HFFc6 (cell line): ENCODE measurements at places on chromosomes 11 and 22.

- no peak for DNase-seq
These were observed 150.6 kb downstream of the CEP164 start for GRCh38 chr11:117478126-117478860.

GRCh38 chr11:33825854-33826560, 51.7 kb upstream of the FBXO3 start:
- DNase-seq: no peak

DNA sequence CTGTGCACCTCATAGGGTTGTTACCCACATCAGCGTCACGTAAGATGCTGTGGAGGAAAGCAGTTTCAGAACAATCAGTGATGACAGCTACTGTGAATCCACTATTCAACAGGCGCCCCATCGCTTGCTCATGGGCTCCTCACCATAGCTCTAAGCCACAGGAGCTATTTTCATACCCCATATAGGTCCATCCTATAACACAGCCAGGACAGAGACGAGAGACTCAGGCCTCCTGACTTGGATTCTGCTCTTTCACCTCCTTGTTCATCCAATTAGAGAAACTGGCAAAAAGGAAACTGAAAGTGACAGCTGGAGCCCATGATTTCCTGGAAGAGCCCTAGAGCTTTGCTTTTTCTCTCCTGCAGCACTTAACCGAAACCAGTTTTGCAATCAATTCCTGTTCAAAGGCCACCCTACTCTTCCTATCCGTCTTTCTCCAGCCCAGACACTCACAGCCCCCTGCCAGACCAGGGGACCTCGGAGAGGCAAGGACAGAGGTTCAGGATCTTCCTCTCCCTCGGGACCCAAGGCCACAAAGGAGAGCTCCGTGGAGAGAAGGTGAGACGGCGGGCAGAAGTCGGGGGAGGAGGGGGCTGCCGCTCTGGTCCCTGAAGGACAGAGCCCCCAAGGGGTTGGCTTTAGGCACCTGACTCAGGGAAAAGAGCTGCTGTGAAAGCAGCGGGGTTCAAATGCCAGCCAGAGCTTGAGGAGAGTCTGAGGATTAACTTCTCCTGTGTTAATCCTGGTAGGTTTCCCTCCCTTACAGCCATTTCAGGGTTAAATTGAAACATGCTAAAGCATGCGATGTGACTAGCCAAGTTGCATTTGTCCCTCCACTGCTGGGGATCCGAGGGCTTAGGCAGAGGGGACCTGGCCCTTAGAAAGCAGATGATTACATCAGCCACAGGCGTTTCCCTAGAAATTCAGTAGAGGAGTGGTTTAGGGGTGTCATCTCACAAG, at the start of gene APOL6:
APOL6 (plus strand) TSS at position 381 of the 960 bp plus-strand sequence. CDS start 7,980 bp downstream, outside the sequence.
- peak; percentile 58 for DNase-seq

GRCh38 chr11:32939046-32939445, 46.4 kb downstream of the QSER1 start:
- no peak for DNase-seq

- no peak for DNase-seq
These were observed 210.3 kb downstream of the DDX10 start for GRCh38 chr11:108875134-108875533.

- DNase-seq: no peak
These were observed 16.2 kb upstream of the ARHGAP20 start for GRCh38 chr11:110728476-110728875.

DNA sequence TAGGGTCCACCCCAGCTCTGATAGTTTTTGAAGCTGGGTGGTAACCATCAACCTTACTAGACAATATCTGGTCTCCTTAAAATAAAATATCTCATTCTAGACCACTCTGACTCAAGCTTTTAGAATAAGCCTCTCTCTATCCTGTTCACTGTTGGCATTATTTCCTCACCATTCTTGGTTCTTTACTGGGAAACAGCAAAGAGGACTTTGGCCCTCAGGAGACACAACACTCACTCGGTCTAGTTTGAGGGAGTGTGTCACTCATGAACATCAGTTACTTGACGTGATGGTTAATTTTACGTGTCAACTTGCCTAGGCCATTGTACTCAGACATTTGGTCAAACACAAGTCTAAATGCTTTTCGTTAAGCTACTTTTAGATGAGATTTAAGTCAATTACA, 110.6 kb downstream of the FAM76B start:
- no peak for DNase-seq

DNA sequence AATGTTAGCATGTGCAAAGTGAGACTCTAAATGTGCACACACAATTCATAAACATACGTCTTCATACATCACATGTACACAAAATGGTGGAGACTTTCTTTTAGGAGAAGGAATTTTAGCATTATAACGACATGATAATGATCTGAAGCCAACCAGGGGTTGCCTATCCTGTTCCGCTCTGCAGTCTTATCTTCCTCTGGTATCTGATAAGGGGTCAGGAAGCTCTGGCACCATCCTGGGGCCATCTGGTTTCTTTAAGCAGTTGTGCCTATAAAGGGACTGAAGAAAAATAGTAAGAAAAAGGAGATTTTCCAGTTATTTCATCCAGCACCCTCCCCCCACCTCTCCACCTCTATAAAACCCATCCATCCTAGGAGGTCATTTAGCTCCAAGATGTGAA, 5.8 kb upstream of the NUP50 start:
- DNase-seq: no peak

DNA sequence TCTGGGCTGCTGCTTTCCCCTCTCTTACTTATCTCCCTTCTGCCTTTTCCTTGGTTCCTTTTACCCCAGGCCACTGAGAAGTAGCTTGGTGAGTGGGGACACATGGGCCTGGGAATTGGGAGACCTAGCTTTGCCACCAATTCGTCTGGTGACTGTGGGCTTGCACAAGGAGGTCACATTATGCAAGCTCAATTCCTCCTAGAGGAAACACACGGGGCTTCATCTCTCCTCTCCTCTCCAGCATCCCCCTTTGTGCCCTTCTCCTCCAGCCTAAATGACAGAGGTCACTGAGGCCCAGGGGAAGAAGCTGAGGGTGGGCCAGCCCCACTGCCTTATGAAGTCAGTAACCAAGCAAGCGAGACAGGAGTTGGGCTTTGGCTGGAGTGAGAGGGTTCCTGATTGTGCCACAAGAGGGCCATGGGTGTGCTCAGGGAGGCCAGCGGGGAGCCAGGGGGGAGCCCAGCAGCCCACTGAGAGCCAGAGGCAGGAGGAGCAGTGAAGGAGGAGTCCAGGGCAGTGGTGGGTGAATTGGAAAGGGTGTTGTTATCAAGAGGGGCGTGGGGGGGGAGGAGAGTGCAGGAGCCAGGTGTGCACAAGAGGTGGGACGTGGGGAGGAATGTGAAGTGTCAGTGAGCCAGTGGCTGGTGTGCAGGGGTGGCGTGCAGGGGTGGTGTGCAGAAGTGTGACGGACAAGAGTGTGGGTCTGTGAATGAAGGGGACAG, 2.0 kb downstream of the CLCF1 start:
- peak; percentile 59 for DNase-seq

DNA sequence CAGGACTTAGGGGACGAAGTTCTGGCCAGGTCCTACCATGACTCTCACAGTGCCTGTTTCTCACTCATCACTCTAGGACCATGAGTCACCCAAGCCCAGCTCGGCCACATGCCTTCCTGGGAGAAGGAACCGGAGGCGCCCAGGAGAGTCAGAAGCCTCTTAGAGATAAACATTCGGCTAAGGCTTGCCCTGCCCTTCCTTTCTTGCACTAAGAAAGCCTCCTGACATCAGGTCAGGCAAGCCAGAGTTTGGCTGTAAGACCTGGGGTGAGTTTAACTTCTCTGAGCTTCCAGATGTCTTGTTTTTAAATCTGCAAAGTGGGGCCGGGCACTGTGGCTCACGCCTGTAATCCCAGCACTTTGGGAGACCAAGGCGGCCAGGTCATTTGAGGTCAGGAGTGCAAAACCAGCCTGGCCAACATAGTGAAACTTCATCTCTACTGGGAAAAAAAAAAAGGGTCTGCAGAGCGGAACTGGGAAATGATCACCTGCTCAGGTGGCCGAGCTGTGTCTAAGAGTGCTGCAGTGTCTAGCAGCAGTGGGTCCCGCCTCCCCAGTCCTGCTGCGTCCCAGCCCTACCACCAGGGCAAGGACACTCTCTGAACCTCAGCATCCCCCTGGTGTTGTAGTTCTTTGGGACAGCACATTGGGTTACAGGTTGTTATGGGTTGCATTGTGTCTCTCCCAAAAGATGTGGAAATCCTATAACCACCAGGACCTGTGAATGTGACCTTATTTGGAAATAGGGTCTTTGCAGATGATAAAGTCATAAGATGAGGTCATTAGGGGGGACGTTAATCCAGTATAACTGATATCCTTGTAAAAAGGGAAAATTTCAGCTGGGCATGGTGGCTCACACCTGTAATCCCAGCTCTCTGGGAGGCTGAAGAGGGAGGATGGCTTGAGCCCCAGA, 1.8 kb upstream of the CARS1 start:
- peak; percentile 88 for DNase-seq

DNA sequence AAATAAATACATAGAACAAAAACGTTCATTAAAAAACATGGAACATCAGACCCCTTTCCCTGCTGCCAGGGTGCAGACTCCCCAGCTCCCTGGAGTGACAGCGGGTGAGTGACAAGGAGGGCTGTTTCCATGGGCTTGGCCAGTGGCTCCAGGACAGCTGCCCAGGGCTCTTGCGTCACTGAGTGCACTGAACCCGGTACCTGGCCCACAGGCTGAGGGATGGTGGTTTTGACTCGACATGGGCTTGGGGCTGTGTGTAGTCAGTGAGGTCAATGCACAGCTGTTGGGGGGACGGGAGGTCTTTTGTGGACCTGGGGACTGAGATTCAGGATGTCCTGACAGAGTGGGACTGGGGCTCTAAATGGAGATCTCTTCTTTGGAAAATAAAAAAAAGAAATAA, 142.1 kb upstream of the B3GAT1 start:
- no peak for DNase-seq

DNA sequence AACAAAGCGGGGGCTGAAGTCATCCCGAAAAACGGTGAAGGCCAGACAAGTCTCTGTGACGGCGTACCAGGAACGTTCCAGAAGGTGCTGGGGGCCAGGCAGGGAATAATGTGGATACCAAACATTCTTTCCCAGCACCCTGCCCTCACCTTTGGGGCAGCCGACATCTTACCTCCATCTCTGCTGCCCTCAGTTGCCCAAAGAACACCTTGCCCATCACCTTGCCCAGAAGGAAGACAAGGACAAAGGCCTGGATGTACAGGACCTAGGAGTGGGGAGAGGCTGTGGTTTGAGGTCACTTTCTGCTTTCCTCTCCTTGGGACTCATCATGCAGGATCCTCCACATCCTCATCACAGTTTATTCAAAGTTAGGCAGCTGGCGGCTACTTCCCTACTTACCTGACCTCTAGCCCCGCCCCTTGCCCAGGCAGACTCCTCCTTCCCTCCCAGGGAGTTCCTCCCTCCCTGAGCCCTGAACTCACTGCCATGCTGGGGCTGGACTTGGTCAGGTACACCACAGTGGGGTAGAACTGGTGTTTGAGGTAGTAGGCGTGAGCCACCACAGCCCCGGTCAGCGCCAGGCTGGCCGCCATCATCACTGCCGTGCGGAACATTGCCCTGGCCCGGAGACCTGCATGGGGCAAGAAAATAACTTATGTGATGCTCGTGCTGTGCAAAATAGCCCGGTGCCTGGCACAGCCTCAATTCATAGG, 1.2 kb downstream of the SYVN1 start:
- no peak for DNase-seq

DNA sequence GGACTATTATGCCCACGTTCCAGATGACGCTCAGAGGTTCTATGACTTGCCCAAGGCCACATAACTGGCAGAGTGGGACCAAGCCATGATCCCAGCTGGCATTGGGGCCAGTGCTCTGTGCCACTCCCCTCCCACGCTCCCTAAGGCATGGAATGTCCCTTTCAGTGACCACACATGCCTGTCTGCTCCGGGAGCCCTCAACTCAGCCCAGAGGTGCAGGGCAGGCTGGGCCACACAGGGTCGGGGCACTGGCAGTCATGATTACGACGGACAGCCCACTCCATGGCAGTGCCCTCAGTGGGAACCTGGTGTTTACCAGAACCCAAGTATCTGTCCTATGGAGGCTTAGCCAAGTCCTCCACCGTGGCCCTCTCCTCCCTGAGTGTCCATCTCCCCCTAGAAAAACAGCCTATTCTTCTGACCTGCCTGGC, 10.0 kb downstream of the RHBDD3 start:
- no peak for DNase-seq

- DNase-seq: peak; percentile 48
These were observed 11.1 kb downstream of the POLR3H start for GRCh38 chr22:41532908-41533825.

GRCh38 chr22:29325785-29326315, 10.4 kb upstream of the RASL10A start:
- DNase-seq: no peak

DNA sequence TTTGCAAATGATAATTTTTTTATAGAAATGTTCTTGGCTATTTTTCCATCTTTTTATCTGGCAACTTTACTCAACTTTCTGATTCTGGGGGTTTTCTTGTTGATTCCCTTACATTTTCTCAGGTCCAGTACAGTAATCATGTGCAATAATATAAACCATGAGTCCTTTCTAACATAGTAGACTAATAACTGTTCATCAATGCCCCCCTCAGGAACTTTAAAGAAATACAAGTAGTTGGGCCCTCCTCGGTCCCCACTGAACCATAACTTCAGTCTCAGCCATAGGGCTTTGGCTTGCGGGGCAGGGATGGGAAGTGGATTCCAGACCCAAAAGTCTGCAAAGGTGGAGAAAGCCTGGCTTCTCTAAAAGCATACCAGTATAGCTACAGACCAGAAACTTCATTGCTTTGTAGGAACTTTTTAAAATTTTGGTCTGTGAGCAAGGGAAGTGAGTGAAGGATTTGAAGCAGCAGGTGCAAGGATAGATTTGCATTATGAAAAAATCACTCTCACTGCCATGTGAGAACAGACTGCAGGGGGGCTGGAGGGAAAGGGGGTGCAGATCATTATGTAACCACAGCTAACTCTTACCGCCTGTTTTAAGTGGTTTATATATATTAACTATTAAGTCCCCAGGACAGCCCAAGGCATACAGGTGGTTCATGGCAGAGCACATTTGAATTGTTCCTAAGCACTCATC, 10.4 kb upstream of the TUB start:
- DNase-seq: peak; percentile 36

GRCh38 chr11:112315861-112316739, 55.4 kb upstream of the PLET1 start:
- no peak for DNase-seq

- no peak for DNase-seq
These were observed 47.2 kb downstream of the DBX1 start for GRCh38 chr11:20113149-20113438.

GRCh38 chr11:95325777-95326258, 94.8 kb upstream of the SESN3 start:
- DNase-seq: no peak

DNA sequence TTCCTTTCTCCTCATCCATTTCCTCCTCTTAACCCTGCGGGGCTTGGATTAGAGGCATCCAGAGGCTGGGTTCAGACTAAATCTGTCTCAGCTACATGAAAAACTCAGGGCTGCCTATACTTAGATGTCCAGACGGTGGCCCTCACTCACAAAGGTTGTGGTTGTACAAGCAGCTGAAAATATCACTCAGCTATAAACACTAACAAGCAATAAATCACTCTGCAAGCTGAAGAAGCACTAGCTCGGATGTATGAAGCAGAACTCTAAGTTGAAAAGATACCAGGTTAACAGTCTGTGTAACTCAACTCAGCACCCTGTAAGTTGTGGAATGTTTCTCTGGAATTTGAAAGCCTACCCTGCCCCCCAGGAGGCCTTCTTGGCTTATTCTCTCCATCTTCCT, 82.9 kb downstream of the EXT2 start:
- DNase-seq: peak; percentile 71

- DNase-seq: peak; percentile 94
These were observed 2.5 kb upstream of the SEPTIN3 start for GRCh38 chr22:41966607-41967240.
